Stimulated activated CD8-positive, alpha-beta memory T cell treated with anti-CD3 and anti-CD28 coated beads, Interleukin-7, amount 100 ng/mL, for 1 hour (primary cell): ENCODE measurements at places on chromosomes 5 and 9.

DNA sequence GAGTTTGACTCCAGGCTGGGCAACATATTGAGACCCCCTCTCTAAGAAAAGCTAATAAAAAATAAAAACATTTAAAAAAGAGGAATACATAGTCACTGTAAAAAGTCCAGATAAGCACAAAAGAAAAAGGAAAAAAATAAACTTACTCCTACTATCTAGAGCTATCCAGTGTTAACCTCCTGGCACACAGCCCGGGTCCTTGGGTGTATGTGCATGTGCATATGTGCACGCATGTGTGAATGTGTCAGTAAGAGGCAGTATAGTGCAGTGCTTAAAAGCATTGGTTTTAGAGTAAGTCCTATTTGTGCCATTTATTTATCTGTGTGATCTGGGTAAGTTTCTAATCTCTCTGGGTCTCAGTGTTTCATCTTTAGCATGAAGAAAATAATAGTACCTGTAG is 26.7 kb downstream of the FAM219A start:
- DNase-seq: no peak

- no peak for DNase-seq
Observed at GRCh38 chr9:70639853-70640814, 225.7 kb upstream of the KLF9 start.

GRCh38 chr5:56356121-56356835 is 123.1 kb upstream of the ANKRD55 start:
- DNase-seq: no peak

DNA sequence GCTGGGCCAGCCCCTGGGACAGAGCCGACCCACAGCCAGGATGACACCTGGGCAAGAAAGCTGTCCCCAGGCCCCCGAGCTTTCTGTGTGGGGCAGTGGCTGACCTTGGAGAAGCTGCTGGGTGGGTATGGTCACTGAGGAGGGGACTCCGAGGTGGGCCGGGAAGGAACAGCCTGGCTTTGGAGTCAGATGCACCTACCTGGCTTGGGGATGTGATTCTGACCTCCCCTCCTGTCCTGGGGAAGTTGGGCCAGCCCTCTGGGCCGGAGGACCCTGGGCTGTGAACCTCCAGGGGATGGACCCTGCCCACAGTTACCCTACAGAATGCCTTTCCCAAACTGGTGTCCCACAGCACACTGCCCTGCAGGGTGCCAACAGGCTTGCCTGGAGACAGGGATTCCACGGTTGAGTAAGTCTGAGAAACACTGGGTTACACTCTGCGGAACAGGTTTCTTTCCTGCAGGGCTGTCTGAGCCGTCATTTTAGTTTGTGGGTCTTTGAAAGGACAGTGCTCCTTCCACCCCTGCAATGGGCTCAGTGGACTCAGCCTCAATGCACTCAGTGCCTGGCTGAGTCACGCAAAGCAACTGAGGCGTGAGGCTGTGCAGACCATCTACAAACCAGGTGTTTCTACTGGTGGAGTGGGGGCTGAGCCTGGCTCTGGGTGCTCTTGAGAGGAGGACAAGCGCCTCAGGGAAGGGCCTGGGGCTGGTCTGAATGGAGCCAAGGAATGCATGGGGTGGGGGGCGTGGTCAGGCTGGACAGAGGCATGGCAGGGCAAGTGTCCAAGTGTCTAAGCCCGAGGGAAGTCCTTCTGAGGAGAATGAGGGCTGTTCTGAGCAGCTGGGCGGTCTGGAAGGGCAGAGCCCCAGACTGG is 41.3 kb upstream of the PHYKPL start:
- DNase-seq: no peak

GRCh38 chr5:132876020-132876759 is 2.7 kb downstream of the LEAP2 start:
- DNase-seq: no peak

DNA sequence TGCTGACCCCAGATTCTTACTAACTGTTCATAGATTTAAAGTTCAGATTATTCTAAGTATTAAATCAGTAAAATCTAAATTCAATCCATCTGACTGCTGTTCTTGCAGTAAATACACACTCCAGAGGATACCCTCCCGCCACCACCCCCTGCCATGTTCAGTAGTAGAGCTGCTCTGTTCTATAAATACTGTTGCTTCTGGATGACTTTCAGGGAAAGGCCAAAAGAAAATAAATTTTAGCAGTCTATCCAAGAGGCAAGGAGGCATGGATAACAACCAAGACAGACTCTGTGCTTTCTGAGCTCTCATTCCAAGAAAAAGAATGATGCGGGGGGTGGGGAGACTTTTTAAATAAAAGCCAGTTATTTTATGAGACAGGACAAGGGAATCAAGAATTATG is 115.1 kb downstream of the ADAMTS6 start:
- no peak for DNase-seq

- no peak for DNase-seq
Observed at GRCh38 chr5:169914766-169915165, 65.5 kb downstream of the INSYN2B start.

- no peak for DNase-seq
Observed at GRCh38 chr5:120507197-120507596, 43.1 kb downstream of the PRR16 start.
